Glomerular endothelial cell (primary cell): ENCODE measurements at places on chromosomes 5 and 9. TPM values are rescaled to one million over a fixed set of nuclear protein-coding genes. Genes with fewer than 3 reads are reported as not detected.

Gene SLC34A1
- total RNA-seq = not detected in 2 replicates

Gene SPOCK1
- total RNA-seq = 11.8 and 24.4 TPM in 2 replicates

Gene PCDHGA3
- total RNA-seq = 1.6 and 4.0 TPM in 2 replicates

Gene TEX48
- total RNA-seq = not detected in 2 replicates

Gene CRB2
- total RNA-seq = 0.06 TPM in 1 of 2 replicates, not detected in the other

Gene HRCT1
- total RNA-seq = 0.47 and 0.63 TPM in 2 replicates
